ENCODE measurements at places on chromosomes 4 and X.

GRCh38 chr4:188037003-188037713, 41.6 kb downstream of the ZFP42 start:
- no peak for DNase-seq

DNA sequence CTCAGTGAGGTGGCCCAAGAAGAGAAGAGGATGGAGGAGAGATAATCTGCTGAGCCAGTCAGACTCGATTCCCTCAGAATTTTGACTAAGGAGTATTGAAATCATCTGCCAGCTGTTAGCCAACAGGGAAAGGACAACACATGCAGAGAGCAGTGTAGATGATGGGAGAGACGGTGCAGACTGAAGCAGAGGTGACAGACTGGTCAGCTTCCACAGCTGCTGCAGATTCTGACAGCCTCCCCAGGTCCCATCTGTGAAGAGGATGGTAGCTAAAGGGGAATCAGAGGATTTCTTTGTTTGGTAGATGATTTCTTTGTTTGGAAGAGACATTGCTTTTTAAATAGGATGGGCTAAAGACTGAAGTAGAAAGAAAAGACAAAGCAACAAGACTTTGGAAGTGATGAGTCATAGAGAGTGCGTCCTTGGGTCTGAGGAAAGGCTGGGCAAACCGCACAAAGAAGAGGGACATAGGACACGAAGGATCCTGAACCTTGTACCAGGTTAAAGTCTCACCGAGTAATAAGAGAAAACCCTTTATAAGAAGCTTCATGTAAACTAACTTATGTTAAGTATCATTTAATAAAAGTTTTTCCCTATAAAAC, 27.6 kb downstream of the INTU start:
- no peak for DNase-seq

DNA sequence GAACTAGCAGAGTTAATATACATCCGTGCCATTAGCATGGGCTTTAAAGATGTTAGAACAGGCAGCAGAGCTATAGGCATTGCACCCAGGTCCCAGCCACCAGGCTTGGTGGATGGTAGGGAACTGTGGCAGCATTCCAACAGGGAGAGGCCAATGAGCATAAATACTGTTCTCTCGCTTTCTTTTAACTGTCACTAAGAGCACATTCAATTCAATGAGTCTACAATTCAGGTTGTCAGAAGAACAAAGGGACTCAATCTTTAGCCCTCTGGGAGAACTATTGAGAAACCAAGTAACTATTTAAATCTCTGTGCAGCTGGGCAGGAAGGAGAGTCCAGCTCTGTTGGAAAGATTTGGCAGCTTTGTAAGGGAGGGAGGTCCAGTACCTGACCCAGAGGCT, 165.6 kb downstream of the CHIC1 start:
- no peak for DNase-seq

DNA sequence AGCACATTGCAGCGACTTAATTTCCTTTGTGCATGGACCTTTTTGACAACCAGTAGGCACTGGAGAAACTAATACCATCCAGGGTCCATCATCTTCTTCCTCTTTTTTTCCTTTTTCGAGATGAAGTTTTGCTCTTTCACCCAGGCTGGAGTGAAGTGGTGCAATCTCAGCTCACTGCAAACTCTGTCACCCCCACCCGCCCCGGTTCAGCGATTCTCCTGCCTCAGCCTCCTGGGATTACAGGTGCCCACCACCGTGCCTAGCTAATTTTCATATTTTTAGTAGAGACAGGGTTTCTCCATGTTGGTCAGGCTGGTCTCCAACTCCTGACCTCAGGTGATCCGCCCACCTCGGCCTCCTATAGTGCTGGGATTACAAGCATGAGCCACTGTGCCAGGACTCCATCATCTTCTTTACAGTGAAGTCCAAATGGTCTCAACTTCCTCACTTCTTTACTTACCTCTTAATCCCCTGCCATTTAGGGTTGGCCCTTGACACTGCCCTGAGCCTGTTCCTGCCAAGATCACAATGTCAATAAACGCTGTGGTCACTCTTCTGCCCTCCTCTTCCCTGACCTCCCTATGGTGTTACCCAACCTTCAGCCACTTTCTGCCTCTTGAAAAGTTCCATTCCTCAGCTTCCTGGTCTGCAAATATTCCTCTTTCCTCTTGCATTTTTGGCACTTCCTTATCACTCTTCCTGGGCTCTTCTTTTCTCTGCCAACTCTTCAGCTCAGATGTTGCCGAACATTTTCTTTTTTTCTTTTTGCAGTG, 119.8 kb upstream of the SLC34A2 start:
- DNase-seq: no peak

DNA sequence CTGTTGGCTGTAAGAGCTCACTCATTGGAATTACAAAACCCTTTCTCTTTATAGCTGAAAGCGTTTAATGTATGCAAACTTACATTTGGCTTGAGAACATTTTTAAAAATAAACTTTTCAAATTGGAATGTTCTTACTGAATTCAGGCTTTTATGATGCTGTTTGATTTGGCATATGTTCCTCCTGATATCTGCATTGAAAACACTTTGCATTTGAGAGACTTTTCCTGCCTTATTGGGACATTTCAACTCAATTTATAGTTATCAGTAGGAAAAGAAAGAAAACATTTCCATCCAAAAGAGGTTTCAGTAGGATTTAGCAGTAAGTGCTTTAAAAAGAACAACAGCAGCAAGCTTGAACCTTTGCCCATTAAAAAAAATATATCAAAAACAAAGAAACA, 520.0 kb downstream of the IL1RAPL1 start:
- DNase-seq: no peak

DNA sequence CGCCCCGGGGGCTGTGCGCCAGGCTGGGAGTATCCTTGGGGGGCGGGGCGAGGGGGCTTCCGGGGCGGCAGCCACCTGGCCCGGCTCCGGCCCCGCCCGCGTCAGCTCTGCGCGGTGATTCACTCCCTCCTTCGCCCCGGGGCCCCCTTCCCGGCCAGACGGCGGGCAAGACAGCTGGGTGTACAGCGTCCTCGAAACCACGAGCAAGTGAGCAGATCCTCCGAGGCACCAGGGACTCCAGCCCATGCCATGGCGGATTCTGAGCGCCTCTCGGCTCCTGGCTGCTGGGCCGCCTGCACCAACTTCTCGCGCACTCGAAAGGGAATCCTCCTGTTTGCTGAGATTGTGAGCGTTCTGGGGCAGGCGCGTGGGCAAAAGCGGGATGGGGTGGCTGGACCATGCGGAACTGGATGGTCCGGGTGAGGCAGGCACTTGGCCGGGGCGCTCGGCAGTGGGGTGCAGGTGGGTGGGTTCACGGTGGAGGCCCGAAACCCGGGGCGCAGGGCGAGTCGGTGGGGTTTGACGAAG, at the start of gene PLP2:
PLP2 (plus strand) TSS at position 147 of the 528 bp plus-strand sequence; CDS start at position 250, 103 bp downstream.
- DNase-seq: peak; percentile 76

GRCh38 chrX:120207009-120207605, 43.5 kb upstream of the ZBTB33 start:
- no peak for DNase-seq

DNA sequence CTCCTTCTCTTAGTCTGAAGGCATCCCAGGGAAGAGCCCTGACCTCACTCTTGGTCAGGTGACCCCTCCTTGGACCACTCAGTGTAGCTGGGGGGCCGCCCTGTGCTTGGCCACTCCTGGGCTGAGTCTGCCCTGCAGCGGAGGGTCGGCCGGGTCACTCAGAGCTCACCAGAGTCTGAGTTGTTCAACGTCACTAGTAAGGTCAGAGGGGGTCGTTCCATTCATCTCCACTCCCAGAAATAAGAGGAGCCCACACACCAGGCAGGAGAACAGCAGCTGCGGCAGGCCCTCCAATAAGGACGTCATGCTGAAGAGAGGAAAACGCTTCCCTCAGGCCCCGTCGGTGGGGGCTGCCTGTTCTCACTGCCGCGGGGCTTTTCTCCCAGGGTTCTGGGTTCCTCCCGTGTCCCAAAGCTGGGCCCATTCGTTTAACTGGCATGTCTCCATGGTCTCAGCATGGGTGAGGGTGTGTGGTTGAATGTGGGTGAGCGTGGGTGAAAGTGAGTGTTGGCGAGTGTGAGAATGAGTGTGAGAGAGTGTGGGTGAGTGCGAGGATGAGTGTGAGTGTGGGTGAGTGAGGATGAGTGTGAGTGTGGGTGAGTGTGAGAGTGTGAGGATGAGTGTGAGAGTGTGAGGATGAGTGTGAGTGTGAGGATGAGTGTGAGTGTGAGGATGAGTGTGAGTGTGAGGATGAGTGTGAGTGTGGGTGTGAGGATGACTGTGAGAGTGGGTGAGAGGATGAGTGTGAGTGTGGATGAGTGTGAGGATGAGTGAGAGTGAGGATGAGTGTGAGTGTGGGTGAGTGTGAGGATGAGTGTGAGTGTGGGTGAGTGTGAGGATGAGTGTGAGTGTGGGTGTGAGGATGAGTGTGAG, 47.7 kb downstream of the ING2 start:
- no peak for DNase-seq

DNA sequence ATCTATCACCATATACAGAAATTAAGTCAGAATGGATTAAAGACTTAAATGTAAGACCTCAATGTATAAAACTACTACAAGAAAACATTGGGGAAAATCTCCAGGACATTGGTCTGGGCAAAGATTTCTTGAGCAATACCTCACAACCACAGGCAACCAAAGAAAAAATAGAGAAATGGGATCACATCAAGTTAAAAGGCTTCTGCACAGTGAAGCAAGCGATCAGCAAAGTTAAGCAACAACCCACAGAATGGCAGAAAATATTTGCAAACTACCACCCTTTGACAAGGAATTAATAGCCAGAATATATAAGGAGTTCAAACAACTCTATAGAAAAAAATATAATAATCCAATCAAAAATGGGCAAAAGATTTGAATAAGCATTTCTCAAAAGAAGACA, 236.9 kb upstream of the EMCN start:
- DNase-seq: no peak

- DNase-seq: peak; percentile 62
These were observed 11.2 kb downstream of the CD40LG start for GRCh38 chrX:136659174-136659573.

- DNase-seq: no peak
These were observed 208.8 kb upstream of the CLNK start for GRCh38 chr4:10893395-10893794.

DNA sequence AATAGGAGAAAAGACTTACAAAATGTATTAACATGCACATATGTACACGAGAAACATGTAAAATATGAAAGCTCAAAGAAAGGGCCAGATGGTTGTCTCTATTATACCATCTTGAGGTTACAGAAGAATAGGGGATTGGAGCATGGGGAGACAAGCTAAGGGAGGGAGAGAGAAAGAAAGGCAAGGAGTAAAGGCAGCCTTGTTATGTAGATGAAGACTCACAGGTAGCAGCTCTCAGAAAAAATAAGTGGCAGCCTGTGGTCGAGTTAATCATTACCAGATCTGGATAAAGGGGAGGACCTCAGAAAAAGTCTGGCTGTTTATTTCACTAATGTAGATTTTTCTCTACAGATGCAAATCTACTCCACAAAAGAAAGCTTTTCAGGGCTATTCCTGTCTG, 26.6 kb upstream of the PPP1R2C start:
- DNase-seq: no peak

DNA sequence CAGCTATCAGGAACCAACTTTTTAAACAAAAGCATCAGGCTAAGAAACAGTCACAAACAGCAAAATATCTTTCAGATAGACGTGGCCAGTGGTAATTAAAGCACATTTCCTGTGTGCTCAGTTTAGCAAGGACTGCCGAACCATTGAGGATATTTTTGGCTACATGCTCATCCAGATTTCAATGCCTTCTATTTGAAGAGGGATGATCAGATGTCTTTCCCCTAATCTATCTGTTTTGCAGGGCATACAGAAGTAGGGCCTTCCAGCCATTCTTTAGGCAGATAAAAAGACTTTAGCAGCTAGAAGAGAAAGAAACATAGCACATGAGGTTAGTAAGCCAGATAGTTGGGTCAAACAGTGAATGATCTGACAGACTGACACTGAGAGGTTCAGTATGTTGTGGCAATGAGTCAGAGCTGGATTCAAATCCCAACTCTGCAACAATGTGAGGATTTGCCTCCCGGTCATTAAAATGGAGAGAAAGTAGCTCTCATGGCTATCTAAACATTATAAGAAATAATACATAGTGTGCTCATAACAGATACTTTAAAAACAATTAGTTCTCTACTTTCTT, 100.0 kb upstream of the PRKG2 start:
- no peak for DNase-seq

DNA sequence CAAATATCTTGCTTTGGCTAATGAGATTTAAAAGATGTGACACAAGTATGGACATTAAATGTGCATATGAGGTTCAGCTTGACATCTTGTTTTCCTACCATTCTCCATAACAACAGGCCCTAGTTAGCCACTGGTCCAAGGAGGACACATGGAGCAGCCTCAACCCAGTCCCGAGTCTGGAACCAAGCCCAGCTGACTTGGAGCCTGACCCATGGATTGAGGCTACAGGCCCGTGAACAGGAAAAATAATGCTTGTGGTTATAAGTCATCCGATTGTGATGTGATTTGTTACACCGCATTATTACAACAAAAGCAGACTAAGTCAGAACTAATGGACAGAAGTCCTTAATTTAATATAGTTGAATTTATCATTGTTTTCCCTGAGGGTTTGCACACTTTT, 123.2 kb upstream of the BANK1 start:
- DNase-seq: no peak

- DNase-seq: no peak
These were observed 207.3 kb upstream of the RADX start for GRCh38 chrX:106404512-106404911.

DNA sequence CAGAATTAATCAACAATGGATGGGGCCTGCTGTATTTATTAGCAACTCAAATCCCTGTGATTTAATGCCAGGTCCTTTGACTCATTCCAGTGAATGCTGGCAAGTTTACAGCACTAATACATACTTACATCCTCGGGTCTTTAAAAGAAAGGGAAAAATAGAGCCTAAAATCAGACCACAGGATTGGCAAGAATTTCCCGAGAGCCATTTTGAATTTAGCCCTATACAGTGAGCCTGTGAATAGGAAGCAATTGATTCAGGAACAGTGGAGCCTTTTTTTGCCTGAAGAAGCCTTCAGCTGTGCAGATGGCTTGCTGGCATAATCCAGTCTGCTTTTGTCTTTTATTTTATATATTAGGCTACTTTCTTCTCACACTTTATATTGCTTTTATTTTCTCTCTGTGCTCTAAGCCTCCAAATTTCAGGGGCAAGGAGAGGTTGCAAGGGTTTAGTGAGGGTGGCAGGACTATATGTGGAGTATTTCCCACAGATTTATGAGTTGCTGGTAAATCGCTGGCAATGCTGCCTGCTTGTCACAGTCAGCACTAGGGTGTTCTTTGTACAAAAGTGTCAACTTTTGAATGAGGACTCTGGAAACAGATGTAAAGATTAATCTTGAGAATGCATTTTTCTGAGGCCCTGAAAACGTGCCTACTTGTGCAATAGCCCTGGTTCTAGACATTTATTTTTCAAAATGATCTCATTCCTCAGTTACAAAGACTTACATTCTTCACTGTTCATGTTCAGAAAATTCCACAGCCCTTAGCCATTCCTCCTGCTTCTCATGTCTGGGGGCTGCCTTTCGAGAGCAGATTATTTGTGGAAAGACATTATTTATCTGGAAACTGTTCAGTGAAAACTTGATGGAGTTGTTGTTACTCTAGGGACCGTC, 303.5 kb downstream of the SPRY1 start:
- DNase-seq: no peak

- no peak for DNase-seq
These were observed 134.1 kb downstream of the SLC4A4 start for GRCh38 chr4:71472946-71473345.

- DNase-seq: no peak
These were observed 122.6 kb downstream of the COMMD8 start for GRCh38 chr4:47340914-47341313.

Data from activated CD4-positive, alpha-beta T cell treated with anti-CD3 and anti-CD28 coated beads, Interleukin-2, amount 50 U/mL, for 16 hours (primary cell).